CMK (cell line): ENCODE measurements at places on chromosomes 3 and 15.

GRCh38 chr3:127043041-127043641 is 60.2 kb downstream of the PLXNA1 start:
- DNase-seq: no peak

GRCh38 chr3:10936686-10937085 is 55.9 kb upstream of the SLC6A1 start:
- DNase-seq: no peak

DNA sequence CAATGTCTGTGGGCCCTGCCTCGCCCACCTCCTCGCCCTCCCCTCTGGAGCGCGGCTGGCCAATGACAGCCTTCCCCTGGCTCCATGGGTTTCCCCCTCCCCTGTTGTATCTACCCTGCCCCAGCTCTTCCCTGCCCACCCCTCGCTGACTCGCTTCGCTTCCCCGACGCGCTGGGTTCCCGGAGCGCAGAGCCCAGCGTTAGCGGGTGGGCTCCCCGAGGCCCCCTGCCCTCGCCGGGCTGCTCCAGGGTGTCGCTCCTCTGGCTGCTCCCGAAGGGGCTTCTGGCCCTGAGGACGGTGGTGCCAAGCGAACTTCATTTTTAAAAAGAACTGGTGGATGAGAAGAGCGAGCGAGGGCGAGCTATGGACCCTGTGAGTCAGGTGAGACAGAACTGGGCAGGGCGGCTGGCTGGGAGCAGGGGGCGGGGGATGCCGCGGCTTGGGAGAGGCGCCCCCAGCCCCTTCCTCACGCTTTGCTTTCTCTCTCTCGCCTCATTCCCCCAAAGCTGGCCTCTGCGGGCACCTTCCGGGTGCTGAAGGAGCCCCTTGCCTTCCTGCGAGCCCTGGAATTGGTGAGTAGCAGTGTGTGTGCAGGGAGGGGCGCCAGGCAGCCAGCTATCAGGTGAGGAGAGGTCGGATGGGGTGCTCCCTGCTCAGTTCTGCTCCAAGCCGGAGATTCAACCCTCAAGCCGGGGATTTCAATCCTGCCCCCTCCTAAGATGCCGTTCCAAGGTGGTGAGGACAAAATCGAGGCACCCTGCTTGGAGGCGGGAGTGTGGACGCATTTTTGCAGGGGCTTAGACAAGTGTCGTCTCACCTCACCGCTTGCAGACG is at the start of gene SYNPR:
Gene SYNPR, plus strand, starts transcription at position 138 of the 834 bp plus-strand sequence.
- no peak for DNase-seq

GRCh38 chr15:78104119-78104479 is 11.7 kb downstream of the SH2D7 start:
- DNase-seq: no peak

DNA sequence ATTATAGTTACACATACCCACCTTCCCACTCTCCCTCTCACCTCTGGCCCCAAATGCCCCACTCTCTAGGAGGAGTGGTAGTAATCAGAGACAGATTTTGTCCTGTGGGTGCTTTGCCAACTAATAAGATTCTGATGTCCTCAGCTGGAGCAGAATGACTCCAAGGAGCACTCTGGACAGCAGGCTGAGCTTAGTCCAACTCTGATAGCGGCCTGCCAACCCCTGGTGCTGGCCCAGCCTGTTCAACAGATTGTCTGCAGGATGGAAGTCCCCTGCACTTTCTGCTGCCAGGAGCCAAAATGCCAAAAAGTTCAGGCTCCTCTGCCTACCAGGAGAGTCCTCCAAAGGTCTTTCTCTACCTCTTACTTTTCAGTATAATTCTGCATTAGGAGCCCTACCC is 160.5 kb upstream of the UMPS start:
- no peak for DNase-seq

DNA sequence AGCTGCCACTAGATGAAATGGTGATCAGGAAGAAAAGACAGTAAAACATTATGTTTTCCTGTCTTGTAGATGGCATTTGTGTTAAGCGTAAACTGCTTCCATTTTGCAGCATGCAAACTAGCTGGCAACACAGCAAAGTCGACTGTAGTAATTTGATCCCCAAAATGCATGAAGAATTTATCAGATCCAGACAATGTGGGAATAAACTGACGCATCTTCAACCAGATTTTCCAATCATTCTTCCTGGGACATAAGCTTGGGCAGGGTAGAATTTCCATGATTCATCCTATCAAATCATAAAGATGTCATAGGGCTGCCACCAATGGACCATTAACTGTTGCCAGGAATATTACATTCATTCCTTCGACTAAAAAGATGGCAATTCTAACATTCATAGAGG is 260.3 kb downstream of the ERC2 start:
- DNase-seq: no peak

GRCh38 chr3:53680028-53680427 is 166.2 kb downstream of the CHDH start:
- no peak for DNase-seq

GRCh38 chr3:197487911-197488391 is 67.8 kb downstream of the BDH1 start:
- DNase-seq: no peak

DNA sequence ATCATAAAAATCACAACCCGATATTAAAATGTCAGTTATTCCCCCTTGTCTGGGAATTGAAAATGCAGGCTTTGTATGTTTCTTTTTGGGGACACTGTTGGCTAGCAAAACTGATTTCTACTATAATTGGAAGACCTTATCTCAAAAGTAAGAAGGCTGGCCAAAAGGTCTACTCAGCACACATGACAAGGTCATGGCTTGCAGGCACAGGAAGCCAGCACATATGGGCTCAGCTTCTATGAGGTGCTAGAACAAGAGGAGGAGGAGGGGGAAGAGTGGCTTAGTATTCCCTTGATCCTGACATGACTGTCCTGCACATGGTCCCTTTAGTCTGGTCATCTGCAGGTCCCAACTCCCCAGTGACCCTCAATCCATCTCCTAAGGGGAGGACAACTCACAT is 681.2 kb downstream of the SQOR start:
- no peak for DNase-seq

DNA sequence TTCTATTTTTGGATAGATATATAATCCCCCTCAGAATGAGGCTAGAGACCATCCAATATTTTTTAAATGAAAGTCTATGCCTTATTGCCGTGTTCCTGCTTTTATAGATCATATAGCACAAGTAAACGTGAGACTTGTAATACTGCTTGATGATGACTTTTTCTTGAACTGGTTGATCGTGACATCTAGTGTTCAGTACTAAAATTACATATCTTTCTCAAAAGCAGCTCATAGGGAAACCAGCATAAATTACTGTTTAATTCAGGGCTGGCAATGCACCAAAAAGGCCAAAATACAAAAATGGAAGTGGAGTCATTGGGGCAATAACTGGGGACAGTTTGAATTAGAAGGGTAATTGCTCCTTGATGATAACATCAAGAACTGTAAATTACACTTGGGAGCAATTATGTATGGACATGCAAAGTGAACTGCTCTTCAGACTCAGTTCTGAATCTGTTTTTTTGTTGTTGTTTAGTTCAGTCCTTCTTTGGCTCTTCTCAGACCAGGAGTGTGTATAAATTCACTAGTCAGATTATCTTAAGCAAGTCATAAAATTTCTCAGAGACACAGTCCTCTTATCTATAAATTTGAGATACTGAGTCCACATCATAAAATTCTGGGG is 325.3 kb downstream of the THSD4 start:
- DNase-seq: no peak

GRCh38 chr3:187146389-187146788 is 7.1 kb upstream of the RPL39L start:
- no peak for DNase-seq

DNA sequence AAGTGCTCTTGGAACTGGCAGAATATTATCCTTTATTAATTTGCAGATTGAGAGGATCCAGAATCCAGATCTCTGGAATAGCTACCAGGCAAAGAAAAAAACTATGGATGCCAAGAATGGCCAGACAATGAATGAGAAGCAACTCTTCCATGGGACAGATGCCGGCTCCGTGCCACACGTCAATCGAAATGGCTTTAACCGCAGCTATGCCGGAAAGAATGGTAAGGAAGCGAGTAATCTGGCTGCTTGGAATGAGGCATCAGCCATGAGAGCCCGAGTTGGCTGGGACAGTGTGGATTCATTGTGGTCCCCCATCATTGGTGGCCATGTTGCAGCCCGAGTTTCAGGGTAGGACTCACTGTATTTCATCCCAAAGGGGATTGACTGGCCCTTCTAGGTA is 47.1 kb downstream of the PARP14 start:
- no peak for DNase-seq

- DNase-seq: no peak
Observed at GRCh38 chr3:127417709-127418559, 130.1 kb upstream of the PRR20G start.

- no peak for DNase-seq
Observed at GRCh38 chr3:67305922-67306321, 307.8 kb downstream of the KBTBD8 start.

GRCh38 chr3:197027896-197028727 is 1.5 kb downstream of the MELTF start:
- no peak for DNase-seq

DNA sequence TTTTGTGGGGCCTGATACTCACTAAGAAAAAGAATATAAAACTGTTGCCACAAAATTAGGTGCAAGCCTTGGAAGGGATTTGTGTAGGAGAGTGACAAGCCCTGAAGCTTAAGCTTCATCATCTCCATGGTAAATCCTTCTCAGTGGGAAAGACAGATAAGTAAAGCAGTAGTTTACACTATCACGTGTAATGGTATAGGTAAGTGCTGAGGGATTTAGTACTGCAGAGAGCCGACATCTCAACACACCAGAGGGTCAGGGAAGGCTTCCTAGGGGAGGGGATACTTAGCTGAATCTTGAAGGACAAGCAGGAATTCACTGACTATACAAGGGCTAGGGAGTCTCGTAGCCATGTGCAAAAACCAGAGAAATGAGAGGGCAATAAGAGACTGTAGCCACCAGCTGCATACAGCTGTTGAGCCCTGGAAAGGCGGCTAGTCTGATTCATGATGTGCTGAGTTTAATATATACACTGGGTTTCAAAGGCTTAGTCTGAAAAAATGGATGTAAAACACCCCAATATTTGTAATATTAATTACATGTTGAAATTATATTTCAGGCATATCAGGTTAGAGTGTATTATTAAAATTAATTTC is 11.1 kb downstream of the SLC24A1 start:
- no peak for DNase-seq

DNA sequence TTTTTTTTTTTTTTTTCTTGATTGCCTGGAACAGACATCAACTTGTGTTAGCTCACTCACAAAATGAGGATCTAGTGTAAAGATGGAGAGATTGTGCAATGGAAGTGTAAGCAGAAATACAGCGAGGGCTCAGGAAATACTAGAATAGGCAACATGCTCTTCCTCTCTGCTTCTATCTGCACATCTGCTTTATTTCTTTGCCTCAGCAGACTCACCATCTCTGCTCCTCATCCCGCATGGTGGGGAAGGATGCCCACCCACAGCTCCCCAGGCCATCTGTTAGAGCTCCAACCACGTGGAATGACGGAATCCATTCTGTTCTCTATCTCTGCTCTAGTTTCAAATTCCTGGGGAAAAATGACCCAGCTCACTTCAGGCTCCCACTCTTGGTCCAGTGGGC is 128.0 kb upstream of the ADAMTS9 start:
- DNase-seq: no peak

DNA sequence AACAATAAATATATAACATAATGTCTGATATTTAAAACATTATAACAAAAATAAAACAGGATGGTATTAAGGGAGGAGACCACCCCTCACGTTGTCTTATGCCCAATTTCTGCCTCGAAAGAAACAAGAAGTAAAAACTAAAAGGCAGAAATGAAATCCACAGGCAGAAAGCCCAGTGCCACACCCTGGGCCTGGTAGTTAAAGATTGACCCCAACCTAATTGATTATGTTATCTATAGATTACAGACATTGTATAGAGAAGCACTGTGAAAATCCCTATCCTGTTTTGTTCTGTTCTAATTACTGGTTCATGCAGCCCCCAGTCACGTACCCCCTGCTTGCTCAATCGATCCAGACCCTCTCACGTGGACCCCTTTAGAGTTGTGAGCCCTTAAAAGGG is 22.3 kb upstream of the ACP3 start:
- DNase-seq: no peak

- no peak for DNase-seq
Observed at GRCh38 chr15:55110446-55110845, 86.3 kb downstream of the RSL24D1 start.
